ENCODE measurements at places on chromosomes 7 and 10. TPM values are rescaled to one million over a fixed set of nuclear protein-coding genes. Genes with fewer than 3 reads are reported as not detected.

The MNX1 gene
- total RNA-seq: 0.59 TPM

DNA sequence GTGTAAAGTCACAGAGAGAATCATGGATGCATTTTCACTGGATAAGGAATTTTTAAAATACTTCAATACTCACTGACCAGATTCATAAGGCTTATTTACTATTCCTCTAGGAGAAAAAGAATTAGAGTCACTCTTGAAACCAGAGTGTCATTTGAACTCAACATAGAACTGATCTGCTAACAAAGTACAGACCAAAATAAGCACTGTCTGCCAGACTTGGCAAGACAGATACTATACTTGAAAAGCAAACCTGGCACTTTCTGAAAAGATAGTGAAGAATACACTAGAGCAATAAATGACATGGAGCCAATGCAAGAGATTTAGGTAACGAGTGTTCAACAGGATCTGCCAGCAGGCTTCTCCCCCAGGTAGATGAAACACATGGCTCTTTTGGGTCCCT, 215.3 kb downstream of the CHCHD3 start:
- no peak for DNase-seq

GRCh38 chr10:132708441-132708840, 77.5 kb downstream of the NKX6-2 start:
- no peak for DNase-seq

GRCh38 chr7:24401628-24402593, 117.9 kb downstream of the NPY start:
- no peak for DNase-seq

DNA sequence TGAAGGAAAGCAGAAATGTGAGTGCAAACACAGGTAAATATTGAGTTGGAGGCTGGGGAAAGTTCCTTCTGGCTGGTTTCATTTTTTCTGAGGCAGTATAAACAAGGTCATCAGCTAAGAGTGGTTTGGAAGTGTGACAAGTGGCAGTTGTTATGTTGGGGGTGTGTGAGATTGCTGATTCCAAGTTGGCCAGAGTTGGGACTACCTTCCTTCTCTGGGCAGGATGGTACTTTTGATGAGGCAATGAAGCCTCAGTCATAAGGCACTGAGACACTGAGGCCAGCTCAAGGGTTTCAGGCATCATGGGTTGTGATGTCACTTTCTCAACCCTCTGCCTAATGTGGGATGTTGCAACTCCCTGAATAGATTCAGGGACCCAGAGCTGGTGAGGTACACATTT, 8.2 kb upstream of the PTTG1IP2 start:
- DNase-seq: no peak

- no peak for DNase-seq
Measured at GRCh38 chr10:93742633-93743349, 14.9 kb upstream of the LGI1 start.

DNA sequence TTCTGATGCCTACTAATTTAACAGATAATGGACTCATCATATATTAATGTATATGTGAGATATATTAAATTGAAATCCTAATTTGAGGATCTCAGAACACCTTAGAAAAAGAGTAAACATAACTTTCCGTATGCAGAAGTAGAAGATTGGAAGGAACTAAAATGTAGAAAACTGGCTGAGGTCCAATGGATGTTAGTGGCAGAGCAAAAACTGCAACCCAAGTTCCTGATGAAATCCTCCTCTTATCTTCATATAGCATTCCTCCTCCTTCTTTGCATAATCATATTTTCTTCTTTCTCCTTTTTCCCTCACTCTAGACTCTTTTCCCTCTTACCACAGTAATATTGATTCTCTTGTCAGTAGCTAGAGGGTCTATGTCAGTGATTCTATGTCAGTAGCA, 6.0 kb downstream of the INA start:
- DNase-seq: no peak

The CPA1 gene
- not detected for total RNA-seq

DNA sequence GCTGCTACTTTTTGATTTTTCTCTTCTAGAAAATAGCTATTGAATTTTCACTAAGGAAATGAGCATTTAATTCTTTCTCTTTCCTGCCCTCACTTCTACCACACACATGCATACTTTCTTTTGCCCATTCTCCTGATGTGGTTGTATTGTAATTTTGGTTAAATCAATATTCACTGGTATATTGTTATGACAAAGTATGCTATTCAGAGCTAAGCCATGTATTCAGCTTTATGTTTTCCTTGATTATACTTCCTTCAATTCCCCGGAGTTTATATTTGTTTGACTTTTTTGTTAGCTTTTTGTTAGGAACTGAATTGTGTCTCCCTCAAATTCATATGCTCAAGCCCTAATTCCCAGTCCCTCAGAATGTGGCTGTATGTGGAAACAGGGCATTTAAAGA, 24.0 kb downstream of the LRRC72 start:
- no peak for DNase-seq

GRCh38 chr7:157664871-157665633, 328.2 kb downstream of the DNAJB6 start:
- DNase-seq: no peak

The BHLHA15 gene
- total RNA-seq: not detected

DNA sequence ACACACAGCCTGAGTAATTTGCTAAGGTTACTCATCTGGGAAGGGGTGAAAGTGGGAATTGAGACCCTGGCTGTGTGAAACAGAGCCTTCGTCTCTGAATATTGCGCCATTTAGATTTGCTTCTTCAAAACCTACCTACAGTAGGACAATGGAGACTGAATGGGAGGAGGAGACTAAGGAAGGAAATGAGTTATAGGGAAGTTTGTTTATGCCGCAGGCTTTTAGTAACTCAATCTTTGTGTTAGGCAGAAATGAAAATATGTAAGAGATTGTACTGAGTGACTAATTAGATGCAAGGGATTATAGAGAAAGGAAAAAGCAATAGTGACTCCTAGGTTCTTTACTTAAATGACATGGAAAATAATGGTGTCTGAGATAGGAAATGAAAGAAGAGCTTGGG, 80.2 kb downstream of the KCND2 start:
- no peak for DNase-seq

GRCh38 chr7:135827391-135827790, 78.8 kb upstream of the FAM180A start:
- DNase-seq: no peak

- peak; percentile 42 for DNase-seq
Measured at GRCh38 chr7:28078036-28078901, 102.3 kb downstream of the JAZF1 start.

GRCh38 chr7:50160206-50160605, 67.2 kb upstream of the ZPBP start:
- DNase-seq: no peak

DNA sequence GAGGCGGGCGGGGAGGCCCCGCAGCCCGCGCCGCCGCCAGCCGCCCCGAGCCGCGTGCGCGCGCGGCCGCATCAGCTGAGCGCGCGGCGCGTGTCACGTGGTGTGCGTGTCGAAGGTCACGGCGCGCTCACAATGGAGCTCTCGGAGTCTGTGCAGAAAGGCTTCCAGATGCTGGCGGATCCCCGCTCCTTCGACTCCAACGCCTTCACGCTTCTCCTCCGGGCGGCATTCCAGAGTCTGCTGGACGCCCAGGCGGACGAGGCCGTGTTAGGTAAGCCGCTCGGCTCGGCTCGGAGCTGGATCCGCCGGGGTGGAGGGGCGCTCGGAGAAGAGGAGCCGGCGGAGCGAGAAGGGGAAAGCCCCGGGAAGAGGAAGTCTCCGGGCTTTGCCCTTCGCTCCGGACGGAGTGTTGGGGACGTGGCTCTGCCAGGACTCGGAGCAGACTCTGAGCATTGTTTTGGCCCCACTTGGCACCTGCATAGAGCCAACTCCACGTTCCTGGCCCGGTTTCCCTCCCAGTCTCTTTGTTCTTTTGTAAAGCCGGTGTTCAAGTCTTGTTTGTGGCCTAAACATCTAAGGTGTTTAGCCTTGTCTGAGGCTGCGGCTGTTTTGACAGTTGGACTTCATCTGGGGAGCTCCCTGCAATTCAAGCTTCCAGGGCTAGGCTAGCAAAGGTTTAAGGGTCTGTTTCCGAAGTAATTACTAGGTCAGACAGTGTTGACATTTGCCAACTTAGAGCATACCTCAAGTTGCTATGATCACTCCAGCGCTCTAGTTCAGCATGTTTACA, at the start of gene COMMD3:
Gene COMMD3, plus strand, starts transcription at position 103 of the 790 bp plus-strand sequence. Its CDS starts 30 bp downstream, at position 133.
- DNase-seq: peak; percentile 83

The RELN gene
- total RNA-seq: 5.7 TPM

GRCh38 chr10:33465747-33466146, 131.3 kb upstream of the NRP1 start:
- DNase-seq: no peak

DNA sequence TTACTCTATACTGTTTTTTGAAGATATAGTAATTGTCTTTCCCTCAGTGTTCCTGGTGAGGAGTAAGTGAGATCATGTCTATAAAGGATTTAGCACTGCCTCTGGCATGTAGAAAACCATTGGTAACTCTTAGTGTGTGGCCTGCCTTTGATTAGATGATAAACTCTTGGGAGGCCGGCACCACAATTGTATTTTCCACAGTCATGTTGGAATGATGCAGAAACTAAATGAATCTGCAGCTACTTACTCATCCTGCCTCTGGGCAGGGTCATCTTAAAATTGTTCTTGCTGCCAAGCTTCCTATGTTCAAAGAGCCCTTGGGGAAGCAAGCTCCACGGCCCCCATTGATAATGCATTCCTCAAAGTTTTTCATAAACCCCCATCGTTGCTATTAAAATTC, 204.6 kb downstream of the ANKRD7 start:
- DNase-seq: no peak

DNA sequence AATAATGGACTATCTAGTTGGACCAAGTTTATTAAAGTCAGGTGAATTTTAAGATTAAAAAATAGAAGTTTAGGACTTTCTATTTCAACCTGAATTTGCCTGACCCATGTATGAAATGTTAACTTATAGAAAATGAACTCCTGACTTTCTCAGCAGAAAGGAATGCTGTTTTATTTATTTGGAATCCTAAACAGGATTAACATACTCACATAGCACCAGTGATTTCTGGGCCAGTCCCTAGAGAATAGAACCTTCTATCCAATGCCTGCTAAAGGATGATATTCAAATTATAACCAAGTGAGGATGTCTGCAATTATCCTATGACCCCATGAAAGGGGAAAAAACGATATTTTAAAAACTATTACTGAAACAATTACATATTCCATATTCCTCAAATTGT, 148.8 kb downstream of the CHRM2 start:
- no peak for DNase-seq

The GRID2IP gene
- total RNA-seq: 0.66 TPM

The TRPV6 gene
- total RNA-seq: 0.27 TPM

- no peak for DNase-seq
Measured at GRCh38 chr7:150645259-150646020, 13.3 kb upstream of the GIMAP6 start.

DNA sequence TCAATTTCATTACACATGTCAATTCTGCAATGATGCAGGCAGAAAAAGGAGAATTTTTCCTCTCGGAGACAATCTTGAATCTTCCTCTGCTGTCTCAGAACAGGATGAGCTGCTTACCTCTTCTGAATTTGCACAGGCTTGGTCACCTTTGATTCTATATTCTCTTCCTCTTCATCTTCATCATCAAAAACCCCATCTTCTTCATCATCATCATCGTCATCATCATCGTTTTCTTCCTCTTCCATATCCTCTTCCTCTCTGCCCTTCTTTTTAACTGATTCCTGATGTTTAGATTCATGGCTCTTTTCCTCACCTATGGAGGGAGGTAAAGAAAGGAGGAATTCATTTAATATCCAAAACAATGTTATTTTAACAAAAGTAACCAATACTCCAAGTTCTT, 8.0 kb downstream of the RBM28 start:
- DNase-seq: no peak

The CYP2C9 gene
- not detected for total RNA-seq

GRCh38 chr7:50095634-50096033, 2.6 kb upstream of the ZPBP start:
- no peak for DNase-seq

The MLXIPL gene
- total RNA-seq: 0.86 TPM

The NKX2-3 gene
- total RNA-seq: not detected

DNA sequence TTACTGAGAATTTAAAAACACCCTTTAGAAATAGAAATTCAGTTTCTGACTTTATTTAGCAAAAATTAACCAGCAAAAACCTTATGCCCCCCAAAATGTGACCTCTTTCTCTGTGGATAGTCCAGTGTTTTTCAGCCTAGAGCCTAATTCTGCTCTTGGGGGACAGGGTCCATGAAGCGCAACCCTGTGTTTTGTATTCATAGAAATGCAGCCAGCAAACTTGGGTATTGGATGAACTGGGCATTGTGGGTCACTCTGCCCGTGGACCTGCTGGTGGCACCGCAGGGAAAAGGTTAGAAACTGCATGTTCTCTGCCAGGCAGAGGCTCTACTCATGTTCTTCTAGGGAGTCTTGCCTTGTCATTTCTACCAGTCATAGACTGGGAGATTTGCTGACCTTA, 787.4 kb upstream of the C7orf33 start:
- no peak for DNase-seq

DNA sequence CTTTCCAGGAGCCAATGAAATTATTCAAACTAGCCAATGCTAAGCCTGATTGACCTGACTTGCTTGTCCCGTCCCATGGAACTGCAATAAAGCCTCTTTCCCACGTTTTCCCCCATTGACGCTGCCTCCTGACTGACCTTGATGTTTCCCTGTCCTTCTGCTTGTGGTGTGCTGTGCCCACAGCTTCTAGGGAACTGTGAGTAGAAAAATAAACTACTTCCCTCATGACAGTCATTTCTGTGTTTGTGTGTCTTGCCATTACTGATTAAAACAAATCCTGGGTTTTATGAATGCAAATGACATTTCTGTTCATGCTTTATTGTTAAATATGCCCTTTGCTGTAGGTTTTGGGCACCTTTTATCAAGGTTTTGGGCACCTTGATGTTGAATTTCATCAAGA, 91.3 kb upstream of the ABI1 start:
- DNase-seq: no peak

DNA sequence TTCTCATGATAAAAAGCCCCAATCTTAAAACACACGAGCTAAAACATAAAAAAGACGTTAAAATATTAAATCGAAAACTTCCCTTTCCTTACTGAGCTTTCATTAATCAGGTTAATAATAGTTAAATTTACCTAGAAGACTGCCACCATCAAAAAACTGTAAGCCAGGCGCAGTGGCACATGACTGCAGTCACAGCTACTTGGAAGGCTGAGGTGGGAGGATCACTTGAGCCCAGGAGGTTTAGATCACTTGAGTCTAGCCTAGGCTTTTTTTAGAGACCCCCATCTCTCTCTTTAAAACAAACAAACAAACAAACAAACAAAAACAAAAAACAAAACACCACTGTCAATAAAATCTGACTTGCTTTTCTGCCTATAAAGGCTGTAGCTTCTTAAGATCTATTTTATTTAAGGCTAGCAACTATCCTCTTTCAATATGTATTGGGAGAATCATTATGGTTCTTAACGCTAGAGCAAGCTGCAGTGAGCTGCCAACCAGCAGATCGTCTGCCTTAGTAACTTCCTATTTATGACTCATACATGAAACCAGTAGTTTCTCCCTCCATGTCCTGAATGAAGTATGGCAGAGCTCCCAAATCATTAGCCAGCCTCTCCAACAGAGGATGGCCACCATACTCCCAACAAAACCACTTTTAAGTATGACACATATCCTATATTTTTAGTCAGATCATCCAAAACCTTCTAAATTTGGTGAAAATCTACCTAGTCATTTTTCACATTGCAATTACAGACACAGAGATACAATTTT, 163.7 kb downstream of the SRPK2 start:
- no peak for DNase-seq

The CRTAC1 gene
- total RNA-seq: 2.5 TPM

- DNase-seq: no peak
Measured at GRCh38 chr10:105284476-105285215, 643.6 kb downstream of the SORCS3 start.

Data from glutamatergic neuron (in vitro differentiated cells).